RKO (cell line): ENCODE measurements at places on chromosomes 6 and 20.

DNA sequence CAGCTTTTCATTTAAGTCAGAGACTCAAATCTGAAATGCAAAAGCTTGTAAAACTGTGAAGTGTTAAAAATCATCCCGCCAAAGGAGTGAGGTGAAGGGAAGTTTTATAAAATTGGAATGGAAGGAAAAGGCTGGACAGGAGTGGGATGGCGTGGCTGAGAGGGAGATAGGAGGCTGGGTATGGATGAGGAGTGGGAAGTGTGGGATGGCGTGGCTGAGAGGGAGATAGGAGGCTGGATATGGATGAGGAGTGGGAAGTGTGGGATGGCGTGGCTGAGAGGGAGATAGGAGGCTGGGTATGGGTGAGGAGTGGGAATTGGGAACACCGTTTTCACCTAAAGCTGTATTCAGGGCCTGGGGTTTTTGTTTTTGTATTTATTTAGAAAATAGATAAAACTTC is 59.4 kb upstream of the NKX2-2 start:
- no peak for DNase-seq

DNA sequence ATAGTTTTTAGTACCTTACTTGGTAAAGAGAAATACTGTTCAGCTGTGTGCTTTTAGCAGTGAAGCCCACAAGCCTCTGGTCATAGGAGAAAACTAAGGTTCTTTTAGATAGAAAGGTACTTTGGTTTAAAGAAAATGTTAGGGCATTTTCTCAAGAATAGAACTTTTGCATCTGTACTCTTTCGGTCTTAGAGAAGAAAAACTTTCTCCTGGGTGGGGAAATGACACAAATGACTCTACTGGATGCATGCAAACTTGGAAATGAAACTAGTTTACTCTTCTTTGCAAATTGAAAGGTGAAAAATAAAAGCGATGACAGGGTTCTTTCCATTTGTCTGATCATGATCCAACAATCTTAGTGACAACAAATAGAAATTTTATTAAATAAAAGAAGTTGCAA is 2.1 kb upstream of the TMEM217 start:
- no peak for DNase-seq

GRCh38 chr20:49585585-49586245 is 17.8 kb upstream of the PTGIS start:
- DNase-seq = no peak

GRCh38 chr6:25218346-25218745 is 60.8 kb upstream of the CARMIL1 start:
- DNase-seq = no peak

- DNase-seq = peak; percentile 83
Observed at GRCh38 chr20:63520504-63520933, at the start of gene PPDPF. PPDPF (plus strand) TSS chr20:63520765; CDS start chr20:63521309, 544 bp downstream.

- no peak for DNase-seq
Observed at GRCh38 chr6:3409699-3410384, 47.0 kb downstream of the SLC22A23 start.

GRCh38 chr6:160974304-160974771 is 17.2 kb upstream of the MAP3K4 start:
- no peak for DNase-seq

- no peak for DNase-seq
Observed at GRCh38 chr6:139161817-139162284, 27.0 kb downstream of the HECA start.

DNA sequence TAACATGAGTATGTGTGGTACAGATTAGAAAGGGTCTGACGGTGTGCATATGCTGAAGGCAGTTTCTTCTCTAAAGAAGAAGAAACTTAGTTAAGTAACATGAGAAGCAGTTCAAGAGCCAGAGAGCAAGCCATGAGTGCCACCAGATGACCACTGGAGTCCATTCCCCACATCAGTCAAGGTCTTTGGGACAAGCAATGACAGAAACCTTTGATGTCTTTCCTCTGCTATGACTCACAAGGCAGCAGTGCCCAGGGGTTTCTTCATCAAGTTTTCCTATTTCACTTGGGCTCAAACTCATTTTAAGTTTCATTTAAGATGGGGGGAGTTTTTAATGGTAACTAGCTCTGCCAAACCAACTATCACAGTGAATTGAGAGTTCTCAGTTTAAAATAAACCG is 303.8 kb upstream of the TBX18 start:
- no peak for DNase-seq

DNA sequence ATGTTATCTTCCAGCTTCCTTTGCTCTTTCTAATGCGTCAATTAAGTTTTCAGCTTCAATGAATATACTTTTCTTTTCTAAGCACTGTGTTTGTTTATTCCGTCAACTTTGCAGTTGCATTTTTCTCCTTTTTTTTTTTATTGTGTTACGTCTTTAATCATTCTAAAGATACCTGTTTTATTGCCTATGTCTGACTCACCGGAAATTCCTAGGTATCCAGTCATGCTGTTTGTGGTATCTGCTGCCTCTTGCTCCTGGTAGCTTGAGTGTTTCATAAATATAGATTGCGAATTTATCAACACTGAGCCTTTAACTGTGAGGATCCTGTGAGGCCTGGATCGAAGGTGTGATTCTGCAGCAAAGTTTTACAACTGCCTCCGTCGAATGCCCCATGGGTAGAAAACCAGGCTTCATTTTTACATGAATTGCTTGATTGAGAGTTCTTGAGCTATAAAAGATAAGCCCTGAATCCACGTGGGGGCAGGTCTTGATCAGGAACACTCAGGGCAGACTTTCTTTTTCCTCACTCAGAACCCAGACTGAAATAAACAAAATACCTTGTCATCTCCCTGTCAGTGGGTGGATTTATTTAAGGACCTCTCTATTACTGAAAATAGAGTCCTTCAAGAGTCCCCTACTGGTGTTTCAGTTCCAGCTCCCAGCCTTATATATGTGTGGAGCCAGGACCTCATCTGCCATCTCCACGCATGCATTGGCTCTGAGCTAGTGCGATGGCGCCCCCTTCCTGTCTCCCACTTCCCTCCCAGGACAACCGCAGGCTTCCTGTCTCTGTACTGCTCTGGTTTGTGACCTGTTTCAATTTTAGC is 60.1 kb upstream of the LRRC1 start:
- peak; percentile 92 for DNase-seq

GRCh38 chr6:42979523-42980177 is 669 bp upstream of the PEX6 start:
- DNase-seq = peak; percentile 80

- DNase-seq = no peak
Observed at GRCh38 chr20:40481337-40481736, 207.7 kb downstream of the MAFB start.

DNA sequence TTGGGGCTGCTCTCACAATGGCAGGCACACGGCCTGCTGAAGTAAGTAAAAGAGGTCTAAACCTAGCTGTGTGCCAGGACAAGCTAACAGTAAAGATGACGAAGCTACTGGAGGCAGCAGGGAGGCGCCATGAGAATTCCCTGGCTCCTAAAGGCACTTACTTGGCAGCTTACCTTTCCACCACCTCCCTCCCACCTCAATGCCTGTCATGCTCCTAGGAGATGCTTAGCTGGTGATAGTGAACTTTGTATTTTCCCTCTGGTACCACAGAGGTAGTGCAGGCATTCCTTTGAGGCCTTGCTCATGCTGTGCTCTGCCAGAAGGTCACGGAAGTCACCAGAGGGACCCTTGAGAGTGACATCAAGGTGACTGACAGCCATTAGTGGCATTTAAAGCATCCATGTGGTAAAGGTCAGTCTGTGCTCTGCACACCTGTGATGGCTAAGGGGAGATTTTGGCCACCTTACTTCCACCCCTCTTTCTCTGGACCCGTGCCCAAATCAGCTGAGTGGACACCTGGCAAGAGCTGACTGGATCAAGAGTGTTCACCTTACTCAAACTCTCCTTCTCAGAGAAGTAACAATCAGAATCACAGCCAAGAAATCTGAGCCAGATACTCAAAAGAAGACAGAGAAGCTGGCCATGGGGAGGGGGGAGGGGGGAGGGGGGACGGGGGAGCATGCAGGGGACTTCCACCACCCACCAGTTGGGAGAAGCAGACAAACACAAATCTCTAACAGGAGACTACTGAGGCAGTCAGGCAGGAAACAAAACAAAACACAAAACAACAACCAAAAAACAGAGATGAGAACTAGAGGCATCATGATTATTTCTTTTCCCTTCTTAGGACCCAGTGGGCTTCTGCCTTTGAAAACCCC is 2.9 kb downstream of the FKBP1A start:
- no peak for DNase-seq

GRCh38 chr20:37341632-37342031 is 4.3 kb upstream of the SRC start:
- no peak for DNase-seq

DNA sequence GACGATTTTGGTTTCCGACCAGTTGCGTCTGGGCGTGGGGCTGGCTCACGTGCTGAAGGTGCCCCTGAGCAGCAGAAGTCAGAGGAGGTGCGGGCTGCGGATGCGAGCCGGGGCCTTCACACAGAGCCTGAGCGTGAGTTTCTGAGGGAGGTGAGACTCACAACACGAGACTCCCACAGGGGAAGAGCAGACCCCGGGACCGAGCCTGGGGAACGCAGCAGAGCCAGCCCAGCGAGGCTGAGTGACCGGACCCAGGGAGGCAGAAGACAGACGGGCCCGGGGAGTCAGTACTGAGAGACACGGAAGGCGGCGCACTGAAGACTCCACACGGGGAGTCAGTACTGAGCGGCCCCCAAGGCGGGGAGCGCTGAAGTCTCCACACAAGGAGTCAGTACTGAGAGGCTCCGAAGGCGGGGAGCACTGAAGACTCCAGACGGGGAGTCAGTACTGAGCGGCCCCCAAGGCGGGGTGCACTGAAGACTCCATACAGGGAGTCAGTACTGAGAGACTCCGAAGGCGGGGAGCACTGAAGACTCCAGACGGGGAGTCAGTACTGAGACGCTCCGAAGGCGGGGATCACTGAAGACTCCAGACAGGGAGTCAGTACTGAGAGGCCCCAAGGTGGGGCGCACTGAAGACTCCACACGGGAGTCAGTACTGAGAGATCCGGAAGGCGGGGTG is 77.8 kb downstream of the DLL1 start:
- no peak for DNase-seq

DNA sequence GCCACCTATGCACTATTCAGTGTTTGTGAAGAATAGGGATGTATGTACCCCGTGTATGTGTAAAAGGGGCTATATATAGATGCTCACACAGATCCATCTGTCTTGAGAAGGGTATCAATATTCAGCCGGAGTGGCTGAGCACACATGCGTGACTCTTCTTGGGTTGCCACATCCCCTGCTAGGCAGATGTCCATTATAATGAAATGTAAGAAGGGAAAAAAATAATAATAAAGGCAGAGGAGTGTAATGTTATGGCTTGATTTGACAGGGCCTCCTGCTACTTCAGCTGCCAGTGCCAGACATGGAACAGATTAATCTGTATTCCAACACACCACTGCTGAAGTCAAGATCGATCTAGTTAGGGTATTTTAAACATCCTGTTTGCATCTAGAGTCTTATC is 74.2 kb upstream of the VSTM2L start:
- DNase-seq = no peak

DNA sequence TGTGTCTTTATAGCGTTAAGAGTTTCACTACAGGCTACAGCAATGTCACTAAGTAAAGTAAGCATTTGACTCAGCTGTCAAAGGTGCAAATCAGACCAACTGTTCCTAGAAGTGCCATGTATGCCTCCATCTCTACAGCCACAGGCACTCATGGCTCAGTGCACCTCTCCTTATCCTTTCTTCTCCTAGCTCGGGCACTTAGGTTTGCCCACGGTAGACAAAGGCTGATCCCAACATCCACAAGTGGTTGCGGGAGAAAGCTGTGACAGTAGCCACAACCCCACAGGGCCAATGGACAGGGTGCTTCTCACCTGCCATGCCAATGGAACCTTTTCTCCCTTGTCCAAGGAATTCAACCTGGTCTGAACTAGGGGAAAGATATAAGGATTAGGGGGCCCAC is 228.5 kb upstream of the EXOC2 start:
- no peak for DNase-seq

DNA sequence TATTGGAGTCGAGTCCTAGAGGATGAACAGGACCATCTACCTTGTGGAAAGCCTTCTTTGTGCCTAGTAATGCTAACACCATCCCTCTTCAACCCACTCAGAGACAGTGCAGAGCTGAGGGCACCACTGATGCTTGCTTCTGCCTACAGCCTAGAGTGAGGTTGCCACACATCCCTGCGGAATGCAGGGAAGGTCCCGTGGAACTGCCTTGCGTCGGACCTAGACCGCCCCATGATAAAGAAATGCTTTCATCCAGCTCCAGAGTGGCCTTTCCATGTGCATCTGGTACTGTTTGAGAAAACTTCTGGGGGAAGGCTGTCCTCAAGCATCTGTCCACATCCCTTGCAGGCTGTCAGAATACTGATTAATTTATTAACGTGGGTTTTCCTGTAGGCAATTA is 168.4 kb downstream of the PHACTR1 start:
- no peak for DNase-seq

DNA sequence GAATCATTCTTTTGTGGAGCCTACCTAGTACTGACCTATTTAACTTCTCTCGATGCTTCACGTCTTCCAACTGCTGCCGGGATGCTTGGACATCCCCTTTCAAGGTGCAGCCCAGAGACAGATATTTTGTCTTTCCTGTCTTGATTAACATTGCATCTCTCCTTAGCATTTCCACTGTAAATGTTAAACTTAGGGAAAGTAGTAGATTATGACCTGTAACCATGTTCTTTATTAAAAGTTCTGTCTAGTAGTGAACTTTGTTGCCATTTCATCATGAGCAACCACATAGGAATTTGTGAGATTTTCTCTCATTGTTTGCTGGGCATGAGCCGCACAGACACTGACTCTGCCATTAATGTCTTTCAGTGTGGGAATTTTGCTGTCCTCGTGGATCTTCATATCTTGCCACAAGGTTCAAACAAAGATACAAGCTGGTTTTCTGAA is 117.9 kb downstream of the JAG1 start:
- peak; percentile 7 for DNase-seq

GRCh38 chr6:109512271-109512817 is 29.3 kb upstream of the ZBTB24 start:
- DNase-seq = no peak

DNA sequence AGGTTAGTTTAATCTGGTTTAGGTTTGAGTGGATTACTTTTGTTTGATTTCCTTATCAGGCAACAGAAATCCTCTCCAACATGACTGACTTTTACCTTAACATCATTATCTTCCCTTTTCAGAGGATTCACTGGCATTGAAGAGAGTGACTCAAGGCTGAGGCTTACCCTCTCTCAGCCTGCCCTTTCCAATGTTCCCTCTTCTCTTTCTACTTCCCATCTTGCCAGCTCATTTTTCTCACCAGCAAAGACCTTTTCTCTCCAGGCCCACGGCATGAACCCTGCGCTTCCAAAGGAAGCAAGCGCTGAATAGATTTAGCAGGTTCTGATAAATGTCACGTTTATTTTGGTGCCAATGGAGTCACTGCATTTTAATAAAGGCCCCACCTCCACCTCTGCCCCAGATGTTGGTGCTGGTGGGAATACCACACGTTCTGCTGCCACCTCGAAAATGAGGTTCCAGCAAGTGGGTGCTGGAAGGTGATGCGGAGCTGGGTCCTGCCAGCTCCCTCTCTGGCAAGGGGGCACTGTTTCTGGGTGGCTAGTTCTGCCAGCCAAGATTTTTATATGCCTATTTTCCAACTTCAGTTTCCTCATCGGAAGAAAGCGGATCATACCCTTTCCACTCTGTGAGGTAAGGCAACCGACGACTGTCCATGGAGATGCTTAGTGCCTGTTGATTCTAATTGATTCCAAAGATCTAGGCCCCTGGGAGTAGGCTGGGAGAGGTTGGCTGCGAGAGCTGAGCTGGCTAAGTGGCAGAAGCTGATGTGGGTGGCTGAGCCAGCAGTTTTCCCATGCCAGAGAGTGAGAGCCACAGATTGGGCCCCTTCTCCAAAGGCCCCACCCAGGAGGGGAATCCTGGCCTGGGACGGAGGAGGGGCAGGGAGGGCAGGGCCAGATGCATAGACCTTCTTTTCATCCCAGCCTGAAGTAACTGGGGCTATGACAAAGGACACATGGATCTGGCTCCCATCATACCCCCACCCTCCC is 87.7 kb upstream of the MAFB start:
- DNase-seq = no peak
